Heart right ventricle (tissue), 16 donors: ENCODE measurements at places on chromosomes 12 and 14. TPM values are rescaled to one million over a fixed set of nuclear protein-coding genes. Genes with fewer than 3 reads are reported as not detected.

Gene MYF6
- total RNA-seq: 0.45 TPM

Gene SLC17A8
- not detected for total RNA-seq

Gene OSGEP
- total RNA-seq: 25.3 TPM

Gene CHD8
- total RNA-seq: 33.5 TPM

Gene AVPR1A
- total RNA-seq: 1.0 TPM

Gene NEDD1
- 16.5 TPM for total RNA-seq

Gene MFAP5
- total RNA-seq: 48.1 TPM

Gene KCNJ8
- total RNA-seq: 56.8 TPM

Gene TRPV4
- not detected for total RNA-seq

Gene PIWIL1
- not detected for total RNA-seq

Gene SERPINA10
- not detected for total RNA-seq

Gene EML5
- 0.10 TPM for total RNA-seq

Gene PPP1R1A
- 114 TPM for total RNA-seq

Gene TAS2R8
- total RNA-seq: not detected

Gene SLC2A3
- 14.0 TPM for total RNA-seq

Gene ITPK1
- total RNA-seq: 103 TPM

Gene KRT2
- total RNA-seq: not detected

Gene TIMM9
- 27.0 TPM for total RNA-seq

Gene SERPINA9
- total RNA-seq: not detected

Gene KRT6A
- total RNA-seq: not detected

Gene FBLN5
- 60.7 TPM for total RNA-seq

Gene NRXN3
- total RNA-seq: 1.3 TPM
